ENCODE measurements at places on chromosomes 7 and 10.

GRCh38 chr7:77765906-77766800 lies 32.1 kb downstream of the TMEM60 start:
- no peak for DNase-seq

GRCh38 chr7:99617192-99617781 lies 541 bp downstream of the ZSCAN25 start:
- DNase-seq: no peak

DNA sequence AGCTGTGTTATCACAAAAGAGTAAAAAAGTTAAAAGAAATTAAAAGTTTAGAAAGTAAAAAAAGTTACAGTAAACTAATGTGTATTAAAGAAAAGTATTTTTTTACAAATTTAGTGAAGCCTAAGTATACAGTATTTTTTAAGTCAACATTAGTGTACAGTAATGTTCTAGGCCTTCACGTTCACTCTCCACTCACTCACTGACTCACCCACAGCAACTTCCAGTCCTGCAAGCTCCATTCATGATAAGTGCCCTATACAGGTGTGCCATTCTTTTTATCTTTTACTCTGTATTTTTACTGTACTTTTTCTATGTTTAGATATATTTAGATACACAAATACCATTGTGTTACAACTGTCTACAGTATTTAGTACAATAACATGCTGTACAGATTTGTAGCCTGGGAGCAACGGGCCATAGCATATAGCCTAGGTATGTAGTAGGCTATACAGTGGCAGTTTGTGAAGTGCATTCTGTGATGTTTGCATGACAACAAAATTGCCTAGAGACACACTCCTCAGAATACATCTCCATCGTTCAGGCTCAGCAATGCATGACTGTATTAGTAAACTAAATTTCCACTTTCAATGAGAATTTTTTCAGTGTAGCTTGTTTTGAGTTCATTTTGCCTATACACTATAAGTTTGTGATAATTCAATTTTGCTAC lies 539.9 kb upstream of the C7orf33 start:
- no peak for DNase-seq

GRCh38 chr10:94292434-94293090 lies 70.2 kb downstream of the NOC3L start:
- no peak for DNase-seq

DNA sequence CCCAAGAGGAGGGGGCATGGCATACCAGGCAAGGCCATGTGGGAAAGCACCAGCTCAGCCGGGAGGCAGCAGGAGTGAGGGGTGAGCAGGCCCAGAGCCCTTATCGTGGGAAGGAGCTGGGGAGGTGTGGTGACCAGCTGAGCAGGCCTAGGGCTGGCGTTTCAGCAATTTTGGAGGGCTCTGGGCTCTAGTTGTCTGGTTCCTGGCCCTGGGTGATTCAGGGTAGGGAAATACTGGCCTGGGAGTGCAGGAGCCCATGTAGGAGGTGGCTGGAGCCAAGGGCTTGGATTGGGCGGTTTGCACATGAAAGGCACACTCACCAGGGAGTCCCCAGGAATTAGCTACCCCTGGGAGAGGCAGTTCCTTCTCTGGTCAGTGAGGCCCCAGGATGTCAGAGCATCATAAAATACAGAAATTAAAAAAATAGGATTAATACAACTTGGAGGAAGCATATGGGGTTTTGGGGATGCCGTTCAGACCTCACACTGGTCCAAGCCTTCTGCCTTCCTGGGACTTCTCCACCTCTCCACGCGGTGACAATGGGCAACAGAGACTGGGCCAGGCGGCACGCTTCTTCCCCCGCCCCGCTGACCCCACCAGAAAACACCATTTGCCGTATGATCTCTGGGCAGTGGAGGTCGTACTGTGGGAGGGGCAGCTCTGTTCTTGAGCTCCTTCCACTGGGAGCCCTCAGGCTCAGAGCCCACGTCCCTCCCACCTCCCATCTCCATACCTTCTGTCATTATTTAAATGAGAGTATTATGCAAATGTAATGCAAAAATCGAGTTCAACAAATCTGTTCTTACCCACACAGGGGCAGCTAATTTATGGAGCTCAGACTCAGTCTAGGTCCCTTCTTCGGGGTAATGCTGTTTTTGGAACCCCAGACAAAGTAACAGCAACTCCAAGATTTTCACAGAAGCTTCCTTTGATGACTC lies 133.0 kb upstream of the FAM20C start:
- no peak for DNase-seq

- no peak for DNase-seq
Measured at GRCh38 chr7:33073243-33073642, 10.7 kb upstream of the NT5C3A start.

GRCh38 chr7:3107889-3108570 lies 64.4 kb upstream of the CARD11 start:
- no peak for DNase-seq

- no peak for DNase-seq
Measured at GRCh38 chr7:30914596-30914995, 2.9 kb downstream of the AQP1 start.

- DNase-seq: no peak
Measured at GRCh38 chr7:69403169-69403568, 195.1 kb upstream of the AUTS2 start.
